ENCODE measurements at places on chromosomes 6 and 20. TPM values are rescaled to one million over a fixed set of nuclear protein-coding genes. Genes with fewer than 3 reads are reported as not detected.
A peak's percentile ranks its signal among the peaks of the same experiment; 100 is the strongest.

RAMACL gene
- total RNA-seq, result 1.4 TPM

- no peaks in the 10 kb centered on the region for H3K27me3 ChIP-seq
- no peak overlapping the region for H3K27ac ChIP-seq
These were observed 526.1 kb downstream of the CDH26 start for GRCh38 chr20:60484316-60484715.

DNA sequence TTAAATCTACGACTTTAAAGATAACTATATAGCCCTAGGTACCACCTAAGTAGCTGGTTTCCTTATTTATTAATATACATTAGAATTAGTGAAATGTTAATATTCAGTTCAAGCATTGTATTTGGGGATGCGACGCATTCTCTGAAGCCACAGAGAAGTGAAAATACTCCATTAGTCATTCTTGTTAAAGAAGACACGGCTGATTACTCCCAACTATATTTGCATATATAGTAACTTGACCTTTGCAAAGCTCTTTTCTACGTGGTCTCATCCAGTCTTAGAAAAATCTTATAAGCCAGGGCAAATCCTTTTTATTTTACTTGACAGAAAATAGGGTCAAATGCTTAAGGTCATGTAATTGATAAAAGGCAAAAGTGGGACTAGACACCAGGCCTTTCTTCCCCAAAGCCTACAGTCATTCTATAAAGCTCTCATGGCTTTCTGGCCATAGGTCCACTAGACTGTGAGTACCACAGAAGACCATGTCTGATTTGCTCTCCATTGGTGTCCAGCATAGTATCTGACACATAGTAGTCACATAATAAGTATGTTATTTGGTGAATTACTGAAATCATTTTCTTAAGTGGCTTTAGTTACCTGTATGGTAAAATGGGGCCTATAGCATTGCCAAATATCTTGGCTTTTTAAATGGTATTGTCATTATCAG, 11.3 kb downstream of the ZHX3 start:
- no peaks in the 10 kb centered on the region for H3K36me3 ChIP-seq
- peaks cover 41% of the 10 kb centered on the region for H3K4me1 ChIP-seq
- H3K27ac ChIP-seq, result no peak overlapping the region
- H3K4me3 ChIP-seq, result no peak overlapping the region

SPEF1 gene
- not detected for total RNA-seq

PTCRA gene
- total RNA-seq, result not detected

GRCh38 chr20:19320005-19320404, 107.6 kb downstream of the SLC24A3 start:
- H3K27me3 ChIP-seq, result no peaks in the 10 kb centered on the region
- H3K27ac ChIP-seq, result no peak overlapping the region
- H3K36me3 ChIP-seq, result no peaks in the 10 kb centered on the region

NR2E1 gene
- not detected for total RNA-seq

DNA sequence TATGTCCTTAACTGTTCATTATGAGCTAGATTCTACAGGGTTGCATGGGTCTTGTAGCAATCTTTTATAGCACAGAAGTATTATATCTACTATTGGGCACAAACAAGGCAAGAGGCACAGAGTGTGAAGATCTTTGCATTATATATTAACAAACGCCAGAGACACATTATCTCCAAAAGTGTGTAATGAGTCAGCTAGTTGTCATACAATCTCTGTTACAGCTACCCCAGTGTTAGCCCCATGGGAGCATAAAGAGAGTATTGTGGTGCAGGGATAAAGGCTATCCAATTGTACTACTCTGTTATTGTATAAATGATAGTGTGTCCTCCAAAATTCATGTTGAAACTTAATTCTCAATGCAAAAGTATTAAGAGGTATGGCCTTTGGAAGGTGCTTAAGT, 148.4 kb upstream of the RIMS1 start:
- H3K36me3 ChIP-seq, result no peaks in the 10 kb centered on the region
- no peaks in the 10 kb centered on the region for H3K27me3 ChIP-seq
- no peak for DNase-seq
- no peak overlapping the region for H3K27ac ChIP-seq
- no peaks in the 10 kb centered on the region for H3K4me1 ChIP-seq

SLC17A1 gene
- not detected for total RNA-seq

DNA sequence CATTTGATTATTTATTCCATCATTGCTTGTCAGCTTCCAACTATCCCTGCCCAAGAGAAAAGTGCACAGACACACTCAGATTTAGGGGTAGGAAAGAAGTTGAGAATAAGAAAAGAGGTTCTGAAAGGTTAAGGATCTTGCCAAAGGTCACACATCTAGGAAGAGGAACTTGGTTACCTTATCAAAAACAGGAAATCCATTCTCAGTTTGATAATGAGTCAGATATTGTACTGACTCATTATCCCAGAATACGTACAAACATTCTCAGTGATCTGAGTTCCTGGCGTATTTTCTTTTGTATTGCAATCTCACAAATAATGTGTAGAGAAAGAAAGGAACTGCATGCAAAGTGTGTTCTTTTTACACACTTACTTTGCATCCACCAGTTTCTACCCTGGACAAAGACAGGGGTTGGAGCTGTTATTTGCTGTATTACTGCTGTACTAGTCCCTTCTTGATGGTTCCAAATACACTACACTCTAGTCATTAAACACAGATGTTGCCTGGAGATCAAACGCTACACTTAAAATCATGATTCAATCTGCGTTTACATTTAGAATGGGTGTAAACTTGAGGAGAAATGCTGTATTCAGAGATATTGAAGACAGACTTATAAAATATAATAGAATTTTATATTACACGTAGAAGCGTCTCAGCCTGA, 545.7 kb downstream of the PRKN start:
- DNase-seq, result no peak
- no peak overlapping the region for H3K27ac ChIP-seq
- H3K27me3 ChIP-seq, result no peaks in the 10 kb centered on the region
- H3K36me3 ChIP-seq, result no peaks in the 10 kb centered on the region
- no peak overlapping the region for H3K4me3 ChIP-seq
- H3K4me1 ChIP-seq, result no peaks in the 10 kb centered on the region

GRCh38 chr6:163230901-163231300, 183.6 kb upstream of the QKI start:
- no peaks in the 10 kb centered on the region for H3K27me3 ChIP-seq
- no peak overlapping the region for H3K27ac ChIP-seq
- H3K4me1 ChIP-seq, result no peaks in the 10 kb centered on the region
- no peak for DNase-seq
- H3K36me3 ChIP-seq, result no peaks in the 10 kb centered on the region
- H3K4me3 ChIP-seq, result no peak overlapping the region

GRCh38 chr6:112178846-112179245, 75.5 kb downstream of the LAMA4 start:
- no peak overlapping the region for H3K4me3 ChIP-seq
- no peak for DNase-seq
- H3K36me3 ChIP-seq, result peaks cover 38% of the 10 kb centered on the region
- H3K27me3 ChIP-seq, result no peaks in the 10 kb centered on the region
- peak overlapping the region; percentile 50 for H3K27ac ChIP-seq

DNA sequence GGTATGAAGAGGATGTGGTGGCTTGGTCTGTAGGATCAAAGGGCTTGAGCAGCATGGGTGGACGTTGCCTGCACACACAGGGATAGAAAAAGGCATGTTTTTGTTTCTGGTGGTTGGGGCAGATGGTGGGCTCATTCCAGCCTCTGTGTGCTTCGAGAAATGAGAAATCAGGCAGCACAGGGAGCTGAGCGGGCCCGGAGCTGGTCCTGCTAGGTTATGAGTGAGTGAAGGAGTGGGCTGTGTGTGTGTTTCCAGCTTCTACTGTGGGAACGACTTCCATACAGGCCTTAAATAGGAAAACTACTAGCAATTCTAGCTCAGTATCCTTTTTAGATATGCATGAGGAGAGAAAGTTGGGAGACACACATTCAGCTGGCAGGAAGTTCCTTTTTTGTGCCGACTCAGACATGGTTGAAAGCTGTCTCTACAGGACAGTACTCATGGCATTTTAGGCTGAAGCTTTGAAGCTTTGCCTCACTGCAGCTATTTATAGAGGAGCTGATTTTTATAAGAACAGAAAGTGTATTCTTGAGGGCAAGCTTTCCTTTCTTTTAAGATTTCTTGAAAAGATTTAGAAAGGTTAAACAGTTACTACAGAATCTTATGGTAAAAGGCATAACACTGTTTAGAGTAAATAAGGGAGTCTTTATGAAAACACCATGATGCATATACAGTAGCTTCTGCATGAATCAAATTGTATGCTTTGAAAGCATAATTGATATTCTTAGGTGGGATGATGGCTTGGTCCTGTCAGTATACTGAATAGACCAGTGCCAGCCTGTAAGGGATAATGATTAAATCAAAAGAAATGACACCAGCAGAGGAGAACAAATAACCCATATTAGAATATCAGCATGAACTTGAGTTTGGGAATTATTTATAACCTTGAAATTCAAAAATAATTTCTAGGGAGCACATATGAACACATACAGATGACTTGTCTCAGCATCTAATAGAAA, 104.0 kb upstream of the MAN1A1 start:
- no peak overlapping the region for H3K4me3 ChIP-seq
- H3K4me1 ChIP-seq, result no peaks in the 10 kb centered on the region
- DNase-seq, result no peak

RHAG gene
- 1.4 TPM for total RNA-seq

- H3K36me3 ChIP-seq, result no peaks in the 10 kb centered on the region
- H3K27me3 ChIP-seq, result no peaks in the 10 kb centered on the region
- no peak overlapping the region for H3K4me3 ChIP-seq
- DNase-seq, result no peak
- H3K27ac ChIP-seq, result no peak overlapping the region
These were observed 384.2 kb downstream of the PRKN start for GRCh38 chr6:162343198-162343935.

GTSF1L gene
- not detected for total RNA-seq

FAM184A gene
- 3.9 TPM for total RNA-seq

GRCh38 chr6:56708810-56709597, 66.3 kb upstream of the DST start:
- H3K36me3 ChIP-seq, result no peaks in the 10 kb centered on the region
- no peak for DNase-seq
- no peak overlapping the region for H3K4me3 ChIP-seq
- H3K4me1 ChIP-seq, result peaks cover 54% of the 10 kb centered on the region
- peak overlapping the region; percentile 73 for H3K27ac ChIP-seq
- H3K27me3 ChIP-seq, result no peaks in the 10 kb centered on the region

EPPIN gene
- total RNA-seq, result not detected

DNA sequence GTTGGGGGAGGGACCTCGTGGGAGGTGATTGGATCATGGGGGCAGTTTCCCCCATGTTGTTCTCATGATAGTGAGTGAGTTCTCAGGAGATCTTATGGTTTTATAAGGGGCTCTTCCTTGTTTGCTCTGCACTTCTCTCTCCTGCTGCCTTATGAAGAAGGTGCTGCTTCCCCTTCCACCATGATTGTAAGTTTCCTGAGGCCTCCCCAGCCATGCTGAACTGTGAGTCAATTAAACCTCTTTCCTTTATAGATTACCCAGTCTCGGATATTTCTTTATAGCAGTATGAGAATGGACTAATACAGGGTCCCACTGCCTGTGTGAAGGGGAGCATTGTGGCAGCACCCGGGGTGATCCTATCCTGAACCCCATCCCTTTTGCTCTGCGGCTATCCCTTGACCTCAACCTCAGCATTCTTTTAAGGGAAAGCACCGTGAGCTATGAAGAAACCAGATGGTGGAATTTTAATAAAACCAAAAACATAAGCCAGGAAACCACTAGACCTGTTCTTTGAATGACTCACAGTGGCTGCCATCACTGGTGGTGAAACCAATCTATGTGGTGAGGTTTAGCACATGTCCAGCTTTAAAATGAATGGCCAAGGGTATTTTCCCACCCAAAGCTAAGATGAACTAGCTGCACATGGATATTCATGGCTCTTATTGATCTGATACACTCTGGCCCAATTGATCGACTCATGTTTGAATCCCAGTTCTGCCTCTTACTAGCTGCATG, 62.2 kb downstream of the ZDHHC14 start:
- DNase-seq, result no peak
- no peaks in the 10 kb centered on the region for H3K27me3 ChIP-seq
- no peak overlapping the region for H3K27ac ChIP-seq
- no peak overlapping the region for H3K4me3 ChIP-seq

ECT2L gene
- not detected for total RNA-seq

GRCh38 chr6:138035070-138035469, 72.1 kb downstream of the PERP start:
- no peaks in the 10 kb centered on the region for H3K4me1 ChIP-seq
- no peak overlapping the region for H3K27ac ChIP-seq
- H3K27me3 ChIP-seq, result no peaks in the 10 kb centered on the region
- no peak overlapping the region for H3K4me3 ChIP-seq
- DNase-seq, result no peak

DNA sequence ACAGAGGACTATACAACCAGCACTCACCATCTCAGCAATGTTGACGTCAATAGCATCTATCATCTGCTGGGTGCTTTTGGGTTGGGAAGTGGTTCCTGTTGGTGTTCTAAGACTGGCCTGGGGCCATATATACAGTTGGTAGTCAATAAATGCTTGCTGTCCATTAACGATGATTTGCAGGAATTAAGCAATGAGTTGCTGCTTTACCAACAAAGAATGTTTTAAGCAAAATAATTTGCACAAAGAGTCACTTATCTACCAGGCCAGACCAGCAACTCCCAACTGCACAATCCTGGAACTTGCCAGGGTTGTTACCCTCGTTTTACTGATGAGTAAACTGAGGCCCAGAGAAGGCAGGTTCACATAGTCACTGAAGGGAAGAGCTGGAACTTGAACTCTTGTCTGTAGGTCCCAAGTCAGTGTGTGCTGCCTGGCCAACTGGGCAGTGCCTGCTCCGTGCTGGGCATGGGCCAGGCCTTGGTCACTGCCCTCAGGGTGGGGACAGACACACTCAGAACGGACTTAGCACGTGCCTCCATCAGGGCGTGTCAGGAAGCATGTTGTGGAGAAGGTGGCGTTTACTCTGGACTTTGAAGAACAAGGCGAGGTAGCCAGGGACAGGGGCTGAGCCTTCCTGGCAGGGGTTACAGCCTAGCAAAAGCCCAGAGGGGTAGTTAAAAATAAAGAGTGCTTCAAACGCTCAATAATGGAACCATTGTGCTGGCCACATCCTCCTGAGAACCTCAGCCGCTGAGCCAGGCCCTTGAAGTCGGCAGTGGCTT, 2.5 kb upstream of the SRC start:
- H3K4me3 ChIP-seq, result no peak overlapping the region
- H3K27me3 ChIP-seq, result no peaks in the 10 kb centered on the region
- peaks cover 27% of the 10 kb centered on the region for H3K4me1 ChIP-seq
- DNase-seq, result peak; percentile 64
- no peaks in the 10 kb centered on the region for H3K36me3 ChIP-seq
- no peak overlapping the region for H3K27ac ChIP-seq

DNA sequence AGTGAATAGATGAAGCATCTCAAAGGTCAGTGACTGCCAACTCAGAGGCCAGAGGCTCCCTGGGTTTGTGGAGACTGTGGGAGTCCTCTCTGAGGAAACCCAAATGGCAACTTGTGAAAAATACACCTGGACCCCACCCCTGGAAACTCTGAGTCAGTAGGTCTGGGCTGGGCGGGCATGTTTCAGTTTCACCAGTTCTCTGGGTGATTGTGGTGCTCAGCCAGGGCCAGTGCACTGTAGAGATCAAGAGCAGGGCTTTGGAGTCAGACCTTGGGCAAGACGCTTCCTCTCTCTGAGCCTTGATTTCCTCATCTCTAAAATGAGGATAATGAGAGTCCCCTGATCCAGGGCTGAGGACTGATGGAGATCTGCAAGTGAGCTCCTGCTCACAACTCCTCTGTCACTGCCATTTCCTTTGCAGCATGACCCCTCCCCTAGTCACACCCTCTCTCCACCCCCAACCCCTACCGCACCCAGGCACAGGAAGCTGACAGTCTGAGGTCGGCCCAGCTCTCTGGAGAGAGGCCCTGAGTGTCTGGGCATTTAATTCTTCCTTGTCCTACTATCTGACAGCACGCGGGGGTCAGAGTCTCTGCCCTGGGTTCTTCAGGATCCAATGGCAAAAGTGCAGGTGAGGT, 5.1 kb downstream of the DEF6 start:
- H3K4me3 ChIP-seq, result no peak overlapping the region
- no peaks in the 10 kb centered on the region for H3K27me3 ChIP-seq
- DNase-seq, result peak; percentile 61
- peaks cover 5% of the 10 kb centered on the region for H3K4me1 ChIP-seq
